Neural progenitor cell (in vitro differentiated cells): ENCODE measurements at places on chromosomes 3 and 15. TPM values are rescaled to one million over a fixed set of nuclear protein-coding genes. Genes with fewer than 3 reads are reported as not detected.
A peak's percentile ranks its signal among the peaks of the same experiment; 100 is the strongest.

GRCh38 chr3:19811689-19812088, 122.3 kb downstream of the EFHB start:
- no peak overlapping the region for H3K4me3 ChIP-seq
- no peak overlapping the region for H3K27ac ChIP-seq
- no peaks in the 10 kb centered on the region for H3K36me3 ChIP-seq
- DNase-seq = no peak
- no peaks in the 10 kb centered on the region for H3K4me1 ChIP-seq

RBP2 gene
- total RNA-seq = not detected in 2 replicates

DNA sequence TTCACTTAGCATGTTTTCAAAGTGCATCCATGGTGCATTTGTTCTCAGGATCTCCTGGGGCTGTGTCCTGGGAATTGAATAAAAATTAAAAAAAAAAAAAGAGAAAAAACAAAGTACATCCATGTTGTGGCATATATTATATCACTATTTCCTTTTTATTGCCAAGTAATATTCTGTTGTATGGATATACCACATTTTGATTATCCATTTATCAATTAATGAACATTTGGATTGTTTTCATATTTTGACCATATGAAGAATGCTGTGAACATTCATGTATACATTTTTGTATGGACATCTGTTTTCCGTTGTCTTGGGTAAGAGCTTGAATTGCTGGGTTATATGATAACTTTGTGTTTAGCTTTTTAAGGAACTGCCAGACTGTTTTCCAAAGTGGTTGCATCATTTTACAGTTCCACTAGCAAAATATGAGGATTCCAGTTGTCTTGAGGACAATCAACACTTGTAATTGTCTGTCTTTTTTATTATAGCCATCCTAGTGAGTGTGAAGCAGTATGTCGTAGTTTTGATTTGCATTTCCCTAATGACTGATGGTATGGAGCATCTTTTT, 44.5 kb downstream of the CTDSPL2 start:
- no peaks in the 10 kb centered on the region for H3K27me3 ChIP-seq
- no peak overlapping the region for H3K27ac ChIP-seq
- H3K4me3 ChIP-seq = no peak overlapping the region
- DNase-seq = no peak

DNA sequence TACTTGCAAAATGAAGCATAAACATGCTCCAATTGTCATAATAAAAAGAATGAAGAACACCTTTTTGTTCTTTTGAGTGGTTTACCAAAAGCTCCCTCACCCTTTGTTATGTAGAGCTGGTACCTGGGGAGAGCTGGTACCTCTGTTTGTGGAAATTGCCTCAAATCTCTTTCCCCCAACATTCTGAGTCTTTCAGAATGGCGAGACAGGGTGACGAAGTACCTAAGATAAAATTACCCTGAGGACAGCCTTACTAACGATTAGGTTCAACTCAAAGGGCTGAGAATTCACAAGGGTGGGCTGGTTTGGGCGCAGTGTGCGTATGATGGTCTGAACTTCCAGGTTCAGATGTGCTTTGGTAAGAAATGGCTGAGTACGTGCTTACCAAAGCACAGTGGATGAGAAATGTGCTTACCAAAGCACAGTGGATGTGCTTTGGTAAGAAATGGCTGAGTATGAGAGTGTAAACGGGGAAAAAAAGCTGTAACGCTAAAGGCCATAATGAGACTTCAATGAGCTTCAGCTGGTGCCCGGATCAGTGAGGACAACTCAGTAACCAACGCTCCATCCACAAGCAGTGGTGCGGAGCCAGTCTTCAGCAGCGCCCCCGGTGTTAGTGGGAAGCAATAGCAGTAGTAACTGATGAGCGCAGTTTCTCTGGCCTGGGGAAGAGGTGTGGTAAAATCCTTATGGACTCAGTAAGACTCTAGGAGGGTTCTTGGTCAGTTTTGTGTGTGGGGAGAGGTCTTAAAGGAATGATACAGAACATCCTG, 72.3 kb upstream of the LRIG1 start:
- peaks cover 39% of the 10 kb centered on the region for H3K4me1 ChIP-seq
- H3K4me3 ChIP-seq = peak overlapping the region; percentile 12
- DNase-seq = peak; percentile 86
- H3K36me3 ChIP-seq = no peaks in the 10 kb centered on the region
- H3K27me3 ChIP-seq = no peaks in the 10 kb centered on the region
